ENCODE measurements at places on chromosomes 3 and 15. TPM values are rescaled to one million over a fixed set of nuclear protein-coding genes. Genes with fewer than 3 reads are reported as not detected.

DNA sequence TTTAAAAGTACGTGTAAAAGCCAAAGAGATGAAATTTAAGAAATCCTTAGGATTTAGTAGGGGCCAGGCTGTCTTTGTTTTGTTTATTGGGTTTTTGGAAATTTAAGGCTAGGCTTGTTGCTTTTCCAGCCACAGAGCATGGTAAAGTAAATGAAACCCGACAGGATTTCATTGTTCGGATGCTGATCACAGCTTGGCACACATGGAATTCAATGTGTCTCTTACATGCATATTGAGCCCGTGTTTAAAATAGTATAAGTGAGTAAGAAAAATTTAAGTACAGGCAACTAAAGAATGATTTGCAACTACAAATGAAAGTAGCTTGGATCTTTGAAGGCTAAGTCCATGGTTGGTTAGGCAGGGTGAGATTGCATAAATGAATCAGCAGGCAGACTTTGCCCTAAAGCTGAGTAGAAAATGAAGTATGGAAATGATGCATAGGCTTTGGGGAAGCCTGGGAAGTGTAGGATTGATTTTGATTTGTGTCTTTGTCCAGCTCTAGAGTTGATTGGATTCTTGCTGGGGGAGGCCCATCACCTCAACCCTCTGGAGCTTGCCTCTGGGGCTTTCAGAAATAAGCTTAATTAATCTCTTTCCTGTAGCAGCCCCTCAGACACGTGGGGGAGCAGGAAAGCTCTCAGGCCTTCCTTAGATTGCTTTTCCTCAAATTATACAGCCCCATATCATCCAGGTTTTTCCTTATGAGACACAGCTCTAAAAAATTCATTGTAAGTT, 68.2 kb upstream of the ADAMTSL3 start:
- no peak for DNase-seq
- H3K4me3 ChIP-seq = no peak overlapping the region

GRCh38 chr15:69459066-69459465, 6.4 kb downstream of the RPLP1 start:
- H3K27ac ChIP-seq = no peak overlapping the region
- H3K4me3 ChIP-seq = no peak overlapping the region
- peaks cover 32% of the 10 kb centered on the region for H3K36me3 ChIP-seq
- peak; percentile 27 for DNase-seq
- peaks cover 21% of the 10 kb centered on the region for H3K4me1 ChIP-seq

DNA sequence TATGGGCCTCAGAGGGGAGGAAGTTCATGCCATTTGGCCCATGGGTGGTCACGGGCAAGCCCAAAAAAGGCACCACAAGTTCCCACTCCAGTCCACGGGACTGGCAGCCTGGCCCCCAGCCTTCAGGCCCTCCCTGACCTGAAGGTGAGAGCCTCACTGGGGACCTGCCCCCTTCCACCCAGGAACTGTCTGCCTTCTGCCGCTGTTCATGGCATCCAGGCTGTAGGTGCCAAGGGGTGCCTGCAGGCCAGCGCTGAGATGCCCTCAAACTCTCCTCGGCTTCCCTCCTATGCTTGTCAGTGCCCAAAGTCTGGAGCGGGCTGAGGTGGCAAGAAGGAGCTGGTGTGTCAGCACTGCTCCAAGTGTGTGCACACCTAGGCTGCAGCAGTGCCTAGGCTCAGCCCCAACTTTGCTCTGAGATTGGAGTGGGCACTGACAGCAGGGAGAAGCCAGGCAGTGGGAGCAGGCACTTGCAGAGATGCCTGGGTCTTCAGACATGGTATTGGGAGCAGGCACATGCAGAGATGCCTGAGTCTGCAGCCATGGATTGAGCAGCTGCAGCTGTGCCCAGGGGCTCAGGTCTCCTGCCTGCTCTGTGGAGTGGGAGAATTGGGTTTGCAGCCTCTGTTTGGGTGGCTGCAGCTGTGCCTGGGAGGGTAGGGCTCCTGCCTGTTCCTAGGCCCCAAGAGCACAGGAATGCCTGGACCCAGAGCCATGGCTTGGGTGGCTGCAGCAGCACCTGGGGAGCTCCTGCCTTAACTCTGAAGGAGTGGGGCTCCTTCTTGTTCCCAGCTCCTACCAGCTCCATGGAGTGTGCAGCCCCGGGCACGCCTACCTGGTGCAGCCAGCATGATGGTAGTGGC, 44.0 kb upstream of the PRR23C start:
- H3K4me1 ChIP-seq = no peaks in the 10 kb centered on the region
- H3K27ac ChIP-seq = no peak overlapping the region
- no peak overlapping the region for H3K4me3 ChIP-seq
- H3K36me3 ChIP-seq = no peaks in the 10 kb centered on the region

DNA sequence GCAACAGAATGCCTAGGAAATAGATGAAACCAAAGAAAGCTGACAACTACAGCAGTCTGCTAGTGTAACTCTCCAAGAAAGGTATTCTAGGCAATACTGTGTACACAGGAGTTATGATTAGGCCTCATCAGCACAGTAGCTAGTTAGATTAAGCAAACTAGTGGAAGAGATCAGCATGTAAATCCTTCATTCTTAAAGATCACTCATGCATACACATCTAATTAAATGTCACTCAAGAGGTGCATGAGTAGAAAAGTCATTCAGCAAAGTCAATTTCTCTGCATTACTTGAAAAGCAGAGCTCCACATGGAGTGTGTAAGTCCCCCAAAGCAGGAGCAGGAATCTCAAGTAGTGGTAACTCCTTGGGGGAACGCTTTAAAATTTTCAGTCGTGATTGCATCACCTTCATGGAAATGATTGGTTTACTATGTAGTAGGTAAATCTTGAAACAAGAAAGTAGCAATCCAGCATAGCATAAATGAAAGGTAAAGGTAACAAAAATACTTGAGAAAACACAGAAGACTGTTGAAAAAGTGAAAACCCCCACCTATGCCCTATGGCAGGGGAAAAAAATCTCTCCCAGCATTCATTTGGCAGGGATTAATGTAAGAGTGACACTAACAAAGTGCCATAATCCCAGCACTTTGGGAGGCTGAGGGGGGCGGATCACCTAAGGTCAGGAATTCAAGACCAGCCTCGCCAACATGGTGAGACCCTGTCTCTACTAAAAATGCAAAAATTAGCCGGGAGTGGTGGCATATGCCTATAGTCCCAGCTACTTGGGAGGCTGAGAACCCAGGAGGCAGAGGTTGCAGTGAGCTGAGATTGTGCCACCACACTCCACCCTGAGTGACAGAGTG, 29.4 kb upstream of the PPIB start:
- DNase-seq = no peak
- H3K27me3 ChIP-seq = no peaks in the 10 kb centered on the region
- H3K36me3 ChIP-seq = peaks cover 9% of the 10 kb centered on the region
- no peak overlapping the region for H3K27ac ChIP-seq

DNA sequence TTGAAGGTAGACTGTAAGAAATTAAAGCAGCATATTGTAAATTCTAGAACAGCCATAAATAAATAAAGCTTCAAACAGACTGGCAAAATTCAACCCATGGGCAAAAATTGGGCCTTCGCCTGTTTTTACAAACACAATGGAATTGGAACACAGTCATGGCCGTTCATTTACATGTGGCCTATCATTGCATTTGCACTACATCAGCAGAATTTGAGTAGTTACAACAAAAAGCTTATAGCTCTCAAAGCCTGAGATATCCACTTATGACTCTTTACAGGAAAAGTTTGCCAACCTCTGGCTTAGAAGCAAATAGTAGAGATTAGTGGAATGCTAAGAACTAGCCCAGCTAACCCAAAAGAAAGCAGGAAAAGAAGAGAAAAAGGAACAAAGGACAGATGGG, 139.6 kb upstream of the SKOR1 start:
- H3K27me3 ChIP-seq = no peaks in the 10 kb centered on the region
- no peak overlapping the region for H3K4me3 ChIP-seq
- DNase-seq = no peak
- H3K4me1 ChIP-seq = no peaks in the 10 kb centered on the region
- peaks cover 6% of the 10 kb centered on the region for H3K36me3 ChIP-seq

DNA sequence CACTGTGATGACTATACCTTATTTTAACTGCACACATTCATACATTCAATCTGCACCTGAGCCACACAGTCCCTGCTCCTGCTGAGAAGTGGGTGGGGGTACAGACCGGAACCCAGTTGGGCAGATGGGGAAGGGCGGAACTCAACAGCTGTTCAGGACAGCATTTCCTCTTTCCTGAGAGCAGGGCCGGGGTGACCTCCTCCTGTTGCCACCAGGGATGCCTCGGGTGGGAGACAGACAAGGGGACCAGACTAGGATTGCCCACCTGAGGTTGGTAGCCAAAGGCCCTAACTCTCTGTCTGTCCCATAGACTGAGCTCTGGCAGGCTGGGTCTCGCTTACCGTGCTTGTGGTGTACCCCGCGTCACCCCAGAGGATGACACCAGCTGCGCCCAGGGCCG, 3.9 kb downstream of the HYAL2 start:
- H3K36me3 ChIP-seq = no peaks in the 10 kb centered on the region
- peaks cover 11% of the 10 kb centered on the region for H3K4me1 ChIP-seq
- no peaks in the 10 kb centered on the region for H3K27me3 ChIP-seq
- no peak for DNase-seq
- no peak overlapping the region for H3K4me3 ChIP-seq

DNA sequence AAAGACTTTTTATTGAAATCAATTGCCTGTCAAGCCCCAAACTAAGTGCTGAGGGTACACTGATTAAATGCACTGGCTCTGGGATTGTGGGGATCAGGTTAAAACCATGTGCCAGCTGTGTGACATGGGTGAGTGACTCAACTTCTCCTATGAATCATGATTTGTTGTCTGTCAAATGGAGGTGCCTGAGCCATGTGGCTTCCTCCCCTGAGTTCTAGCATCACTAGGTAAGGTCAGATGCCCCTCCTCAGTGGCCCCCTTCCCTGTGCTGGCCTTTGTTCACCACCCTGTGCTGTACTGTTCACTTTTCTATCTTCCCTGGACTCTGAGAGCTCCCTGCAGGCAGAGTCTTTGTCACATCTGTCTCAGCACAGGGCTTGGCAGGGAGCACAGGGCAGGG, 43.6 kb upstream of the ATP2B2 start:
- no peak overlapping the region for H3K4me3 ChIP-seq
- no peak overlapping the region for H3K27ac ChIP-seq
- no peaks in the 10 kb centered on the region for H3K27me3 ChIP-seq
- no peaks in the 10 kb centered on the region for H3K36me3 ChIP-seq
- DNase-seq = no peak
- no peaks in the 10 kb centered on the region for H3K4me1 ChIP-seq

DNA sequence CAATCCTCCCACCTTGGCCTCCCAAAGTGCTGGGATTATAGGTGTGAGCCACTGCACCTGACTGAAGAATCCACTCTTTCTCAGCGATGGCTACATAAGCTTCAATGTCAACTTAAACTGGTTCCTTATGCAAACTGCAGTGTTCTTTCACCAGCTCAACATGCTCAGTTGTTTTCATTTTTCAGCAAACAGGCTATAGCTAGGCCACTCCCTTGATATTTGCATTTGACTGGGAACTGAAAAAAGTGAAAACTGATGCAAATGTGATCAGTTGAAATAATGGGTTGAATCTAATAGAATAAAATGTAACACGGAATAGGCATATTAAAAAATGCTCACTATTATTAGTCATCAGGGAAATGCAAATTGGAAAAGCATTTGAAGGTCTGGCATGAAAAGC, 74.2 kb upstream of the GCNT3 start:
- no peaks in the 10 kb centered on the region for H3K36me3 ChIP-seq
- H3K27me3 ChIP-seq = no peaks in the 10 kb centered on the region
- H3K27ac ChIP-seq = no peak overlapping the region
- no peak overlapping the region for H3K4me3 ChIP-seq
- no peak for DNase-seq

DNA sequence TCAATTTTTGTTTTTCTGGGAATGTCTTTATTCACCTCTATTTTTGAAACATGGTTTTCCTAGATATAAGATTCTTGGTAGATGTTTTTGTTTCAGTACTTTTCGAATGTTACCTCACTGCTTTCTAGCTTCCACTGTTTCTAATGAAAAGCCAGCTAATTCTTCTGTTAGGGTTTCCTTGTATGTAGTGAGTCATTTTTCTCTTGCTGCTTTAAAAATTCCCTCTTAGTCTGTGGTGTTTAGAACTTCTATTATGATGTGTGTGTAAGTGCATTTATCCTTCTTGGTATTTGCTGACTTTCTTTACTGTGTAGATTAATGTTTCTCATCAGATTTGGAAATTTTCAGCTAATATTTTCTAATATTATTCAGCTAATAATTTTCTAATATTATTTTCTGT, 151.1 kb upstream of the OSTN start:
- no peaks in the 10 kb centered on the region for H3K36me3 ChIP-seq
- DNase-seq = peak; percentile 22
- no peak overlapping the region for H3K27ac ChIP-seq
- no peak overlapping the region for H3K4me3 ChIP-seq

The ARHGEF26 gene
- total RNA-seq = 0.65 TPM

The LOXL1 gene
- total RNA-seq = 534 TPM

The HRG gene
- not detected for total RNA-seq
